A549 treated with ZK216348 at 1 μM for 4 hours (cell line): ENCODE measurements at places on chromosomes 2 and 18. TPM values are rescaled to one million over a fixed set of nuclear protein-coding genes. Genes with fewer than 3 reads are reported as not detected.

The ATG9A gene
- 30.5 to 48.5 TPM (median 47.1 TPM) in 5 replicates for total RNA-seq

The OST4 gene
- 550 to 647 TPM (median 575 TPM) in 5 replicates for total RNA-seq

The BOLL gene
- total RNA-seq, result not detected in 5 replicates

The ABCA12 gene
- total RNA-seq, result 0.14 to 0.26 TPM (median 0.24 TPM) in 5 replicates

The FIGN gene
- total RNA-seq, result 1.3 to 3.3 TPM (median 2.1 TPM) in 5 replicates

The CEP68 gene
- 6.8 to 11.7 TPM (median 10.8 TPM) in 5 replicates for total RNA-seq

The CACNB4 gene
- 0.06 to 0.16 TPM (median 0.07 TPM) in 3 of 5 replicates, not detected in the others for total RNA-seq

The PPM1G gene
- total RNA-seq, result 148 to 181 TPM (median 176 TPM) in 5 replicates

The TMEM178A gene
- 0.09 to 0.21 TPM in 2 of 5 replicates, not detected in the others for total RNA-seq

The SCN1A gene
- not detected in 5 replicates for total RNA-seq

The POTEI gene
- not detected in 5 replicates for total RNA-seq

The LOXHD1 gene
- not detected in 5 replicates for total RNA-seq

The TDRD15 gene
- not detected in 5 replicates for total RNA-seq

The CD28 gene
- not detected in 5 replicates for total RNA-seq

The NRP2 gene
- total RNA-seq, result 92.4 to 182 TPM (median 157 TPM) in 5 replicates

The PTPRN gene
- total RNA-seq, result 1.1 to 1.8 TPM (median 1.4 TPM) in 5 replicates

The SAG gene
- not detected in 5 replicates for total RNA-seq

The IL1RL2 gene
- not detected in 5 replicates for total RNA-seq

The RNF152 gene
- 0.09 to 0.15 TPM in 2 of 5 replicates, not detected in the others for total RNA-seq

The IL1R1 gene
- 27.0 to 46.0 TPM (median 40.9 TPM) in 5 replicates for total RNA-seq

The C2orf92 gene
- total RNA-seq, result 0.54 to 1.1 TPM (median 0.66 TPM) in 5 replicates

The HOXD12 gene
- total RNA-seq, result not detected in 5 replicates

The ASPRV1 gene
- 0.10 to 0.41 TPM (median 0.32 TPM) in 4 of 5 replicates, not detected in the other for total RNA-seq

The SP3 gene
- total RNA-seq, result 37.3 to 47.3 TPM (median 44.1 TPM) in 5 replicates

The GCA gene
- total RNA-seq, result 5.1 to 6.9 TPM (median 6.7 TPM) in 5 replicates

The GPR75 gene
- total RNA-seq, result 1.5 to 2.3 TPM (median 1.9 TPM) in 5 replicates

The ANKRD29 gene
- 14.5 to 18.0 TPM (median 16.7 TPM) in 5 replicates for total RNA-seq

The TNFRSF11A gene
- 6.9 to 9.7 TPM (median 7.3 TPM) in 5 replicates for total RNA-seq

The ASB18 gene
- total RNA-seq, result not detected in 5 replicates

The HOXD9 gene
- 1.2 to 1.8 TPM (median 1.8 TPM) in 5 replicates for total RNA-seq

The MC2R gene
- total RNA-seq, result not detected in 5 replicates

The RESP18 gene
- not detected in 5 replicates for total RNA-seq

The RUFY4 gene
- total RNA-seq, result not detected in 5 replicates

The INO80B gene
- 48.5 to 61.5 TPM (median 59.0 TPM) in 5 replicates for total RNA-seq

The PLCL1 gene
- total RNA-seq, result not detected in 5 replicates

The CCT4 gene
- 281 to 323 TPM (median 318 TPM) in 5 replicates for total RNA-seq

The MTIF2 gene
- 39.8 to 50.7 TPM (median 40.8 TPM) in 5 replicates for total RNA-seq

The MC4R gene
- total RNA-seq, result not detected in 5 replicates

The FN1 gene
- total RNA-seq, result 173 to 264 TPM (median 183 TPM) in 5 replicates

The COL3A1 gene
- 0.11 to 0.28 TPM (median 0.15 TPM) in 5 replicates for total RNA-seq

The IL1RL1 gene
- total RNA-seq, result 0.68 to 1.2 TPM (median 1.1 TPM) in 5 replicates

The GPR35 gene
- 0.34 to 1.6 TPM (median 1.1 TPM) in 5 replicates for total RNA-seq

The RALB gene
- 58.3 to 81.6 TPM (median 67.0 TPM) in 5 replicates for total RNA-seq

The TCF23 gene
- total RNA-seq, result not detected in 5 replicates

The SLC23A3 gene
- 0.28 to 0.80 TPM (median 0.46 TPM) in 5 replicates for total RNA-seq

The CCBE1 gene
- 7.6 to 16.2 TPM (median 11.4 TPM) in 5 replicates for total RNA-seq

The CPSF3 gene
- total RNA-seq, result 49.5 to 69.6 TPM (median 52.4 TPM) in 5 replicates

The LINC00305 gene
- not detected in 5 replicates for total RNA-seq
